ENCODE measurements at places on chromosomes 4 and X. TPM values are rescaled to one million over a fixed set of nuclear protein-coding genes. Genes with fewer than 3 reads are reported as not detected.

HSFX2 gene
- total RNA-seq = 0.21 TPM

ARSJ gene
- total RNA-seq = 0.10 TPM

CASK gene
- 26.6 TPM for total RNA-seq

AADAT gene
- total RNA-seq = not detected

FAAH2 gene
- total RNA-seq = 7.9 TPM

SSX4B gene
- not detected for total RNA-seq

BMP3 gene
- total RNA-seq = 0.10 TPM

GLRA2 gene
- total RNA-seq = not detected

ATP10D gene
- 2.7 TPM for total RNA-seq

DCAF4L1 gene
- total RNA-seq = 0.21 TPM

HELT gene
- not detected for total RNA-seq

CCNI gene
- 275 TPM for total RNA-seq

PFKFB1 gene
- 0.42 TPM for total RNA-seq

CEP44 gene
- 14.1 TPM for total RNA-seq

ARMCX2 gene
- total RNA-seq = 0.94 TPM

F11 gene
- total RNA-seq = not detected

SMR3B gene
- total RNA-seq = not detected

SLC7A11 gene
- total RNA-seq = 1.9 TPM

DMP1 gene
- not detected for total RNA-seq

PPBP gene
- total RNA-seq = 1,528 TPM

GYPA gene
- 0.10 TPM for total RNA-seq

STAP1 gene
- 13.0 TPM for total RNA-seq

RHOXF2B gene
- under 0.01 TPM for total RNA-seq

SCD5 gene
- 1.0 TPM for total RNA-seq

MAGEA6 gene
- not detected for total RNA-seq

IL2RG gene
- total RNA-seq = 117 TPM

SAGE1 gene
- total RNA-seq = not detected

SRP72 gene
- 104 TPM for total RNA-seq

IKBKG gene
- total RNA-seq = 11.8 TPM

C4orf51 gene
- not detected for total RNA-seq

ANTXR2 gene
- 23.8 TPM for total RNA-seq

RAP2C gene
- total RNA-seq = 72.9 TPM

ETFDH gene
- 16.7 TPM for total RNA-seq

RBMX gene
- 402 TPM for total RNA-seq

RBMX2 gene
- 19.7 TPM for total RNA-seq

ARL9 gene
- 0.21 TPM for total RNA-seq

FGD1 gene
- total RNA-seq = not detected

CRMP1 gene
- total RNA-seq = not detected

CXCL10 gene
- total RNA-seq = 0.42 TPM

SATL1 gene
- total RNA-seq = not detected

ABCD1 gene
- 8.8 TPM for total RNA-seq

MTMR8 gene
- 4.7 TPM for total RNA-seq

RPA4 gene
- total RNA-seq = 0.42 TPM

F8A3 gene
- total RNA-seq = 1.5 TPM

DCUN1D4 gene
- total RNA-seq = 55.0 TPM

MAP7D2 gene
- total RNA-seq = 1.6 TPM

NCAPG gene
- total RNA-seq = 0.42 TPM

GPRASP2 gene
- 1.8 TPM for total RNA-seq

SMPX gene
- not detected for total RNA-seq

MAOB gene
- total RNA-seq = 0.10 TPM

NAT8L gene
- 0.10 TPM for total RNA-seq

MUC7 gene
- not detected for total RNA-seq

FAM241A gene
- 3.4 TPM for total RNA-seq

FNIP2 gene
- 30.9 TPM for total RNA-seq

SLC6A8 gene
- total RNA-seq = 0.94 TPM

MAP9 gene
- 10.3 TPM for total RNA-seq

CXCL13 gene
- total RNA-seq = not detected

KIT gene
- total RNA-seq = 0.42 TPM

Measured in mononuclear cell (primary cell).